Fibroblast of mammary gland (primary cell): ENCODE measurements at places on chromosomes 3 and 15.

DNA sequence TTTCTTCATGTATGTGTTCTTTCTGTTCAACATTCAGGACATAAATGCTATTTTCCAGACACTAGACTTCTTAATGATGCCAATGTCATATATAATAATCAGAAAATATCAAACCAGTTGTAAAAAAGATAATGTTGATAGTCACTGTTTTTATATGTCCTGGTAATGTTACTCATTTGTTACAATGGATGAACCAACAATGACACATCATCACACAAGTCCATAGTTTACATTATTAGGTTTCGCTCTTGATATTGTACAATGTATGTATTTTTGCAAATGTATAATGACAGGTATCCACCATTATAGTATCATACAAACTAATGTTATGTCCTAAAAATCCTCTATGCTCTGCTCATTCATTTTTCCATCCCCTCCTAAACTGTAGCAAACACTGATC is 243.8 kb upstream of the CDIN1 start:
- DNase-seq = peak; percentile 17

GRCh38 chr3:142117056-142117851 is 32.1 kb downstream of the TFDP2 start:
- no peak for DNase-seq

DNA sequence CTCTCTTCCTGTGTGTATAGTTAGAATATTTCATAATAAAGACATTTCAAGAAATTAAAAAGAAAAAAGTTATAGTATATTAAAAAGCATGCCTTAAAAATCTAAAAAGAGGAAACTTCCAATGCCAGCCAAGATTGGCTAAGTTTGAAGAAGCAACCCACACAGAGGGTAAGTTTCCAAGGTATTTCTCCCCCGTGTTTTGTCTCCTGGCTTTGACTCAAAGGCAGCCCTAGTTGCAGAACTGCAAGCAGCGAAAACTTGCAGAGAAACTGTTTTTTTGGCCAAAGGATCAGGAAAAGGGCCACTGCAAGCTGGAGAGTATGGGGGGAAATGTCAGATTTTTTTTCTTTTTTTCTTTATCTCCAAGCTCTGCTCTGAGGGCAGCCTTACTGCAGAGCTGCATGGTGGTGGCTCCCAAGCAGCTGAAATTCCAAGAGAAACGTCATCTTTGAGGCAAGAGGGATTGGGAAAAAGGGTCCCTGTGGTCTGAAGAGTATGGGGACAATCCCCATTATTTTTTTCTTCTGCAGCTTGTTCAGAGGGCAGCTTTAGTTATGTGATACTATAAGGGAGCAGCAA is 23.0 kb downstream of the HACL1 start:
- DNase-seq = no peak

DNA sequence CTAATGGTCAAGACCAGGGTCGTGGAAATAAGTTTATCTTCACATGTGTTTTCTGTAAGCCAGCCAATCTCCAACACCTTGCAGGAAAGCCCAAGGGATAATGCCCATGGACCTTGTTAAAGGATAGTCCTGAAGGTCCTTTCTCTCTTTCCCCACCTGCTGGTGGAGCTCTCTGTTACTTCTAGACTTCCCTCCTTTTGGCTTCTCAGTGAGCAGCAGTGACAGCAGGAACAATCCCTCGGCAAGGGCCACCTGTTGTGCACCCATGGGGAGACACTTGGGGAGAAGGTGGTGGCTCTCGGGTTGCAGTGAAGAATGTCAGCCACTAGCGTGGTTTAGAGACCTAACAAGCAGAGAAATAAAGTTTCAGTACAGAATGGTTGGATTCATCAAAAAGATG is 84.0 kb upstream of the OSBPL11 start:
- DNase-seq = no peak

DNA sequence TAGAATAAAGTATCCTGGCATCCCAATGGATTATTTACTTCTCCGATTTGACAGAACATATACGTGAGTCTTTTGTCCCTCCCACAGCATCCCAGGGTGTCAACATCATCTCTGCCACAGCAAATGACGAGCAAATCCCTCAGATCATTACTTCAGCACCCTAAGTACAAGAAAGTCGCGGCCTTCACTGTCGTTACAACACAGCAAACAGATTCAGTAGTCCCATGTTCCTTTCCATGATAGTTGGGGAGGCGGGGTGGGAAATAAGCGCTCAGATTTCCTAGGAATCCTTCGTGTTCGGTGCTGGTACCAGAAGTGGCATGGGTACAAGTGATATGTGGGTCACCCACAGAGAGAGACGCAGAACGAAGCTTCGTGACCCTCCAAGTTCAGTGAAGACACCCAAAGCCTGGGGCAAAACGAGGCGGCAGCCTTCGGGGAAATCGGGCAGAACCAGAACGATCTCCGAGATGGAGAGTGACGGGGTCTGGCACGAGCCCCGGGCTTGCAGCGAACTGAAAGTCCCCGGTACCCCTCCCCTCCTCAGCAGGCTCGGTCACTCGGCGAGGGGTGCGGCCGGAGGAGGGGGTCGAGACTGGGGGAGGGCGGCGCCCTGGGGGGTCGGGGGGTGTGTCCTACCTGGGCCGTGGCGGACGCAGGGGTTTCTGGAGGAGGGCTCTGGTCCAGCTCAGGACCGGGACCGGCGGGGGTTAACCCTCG is 619 bp downstream of the TTBK2 start:
- DNase-seq = peak; percentile 41

- DNase-seq = peak; percentile 59
Measured at GRCh38 chr3:106333911-106334618, 465.3 kb upstream of the CBLB start.

GRCh38 chr3:62525281-62525680 is 151.9 kb upstream of the FEZF2 start:
- peak; percentile 69 for DNase-seq

- no peak for DNase-seq
Measured at GRCh38 chr3:124132813-124133212, 140.9 kb upstream of the ROPN1 start.

DNA sequence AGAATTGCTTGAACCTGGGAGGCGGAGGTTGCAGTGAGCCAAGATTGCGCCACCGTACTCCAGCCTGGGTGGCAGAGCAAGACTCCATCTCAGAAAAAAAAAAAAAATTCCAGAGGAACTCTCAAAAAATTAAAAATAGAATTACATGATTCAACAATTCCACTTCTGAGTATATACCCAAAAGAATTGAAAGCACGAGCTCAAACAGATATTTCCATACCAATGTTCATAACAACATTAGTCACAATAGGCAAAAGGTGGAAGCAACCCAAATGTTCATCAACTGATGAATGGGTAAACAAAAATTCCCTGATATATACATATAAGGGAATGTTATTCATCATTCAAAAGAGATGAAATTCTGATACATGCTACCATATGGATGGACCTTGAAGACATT is 16.9 kb upstream of the MORF4L1 start:
- peak; percentile 67 for DNase-seq

- DNase-seq = peak; percentile 91
Measured at GRCh38 chr3:117036259-117036799, 326.8 kb downstream of the TUSC7 start.
